ENCODE measurements at places on chromosomes 4 and X.

- no peak for DNase-seq
These were observed 51.4 kb upstream of the GUCY1A1 start for GRCh38 chr4:155615081-155615887.

DNA sequence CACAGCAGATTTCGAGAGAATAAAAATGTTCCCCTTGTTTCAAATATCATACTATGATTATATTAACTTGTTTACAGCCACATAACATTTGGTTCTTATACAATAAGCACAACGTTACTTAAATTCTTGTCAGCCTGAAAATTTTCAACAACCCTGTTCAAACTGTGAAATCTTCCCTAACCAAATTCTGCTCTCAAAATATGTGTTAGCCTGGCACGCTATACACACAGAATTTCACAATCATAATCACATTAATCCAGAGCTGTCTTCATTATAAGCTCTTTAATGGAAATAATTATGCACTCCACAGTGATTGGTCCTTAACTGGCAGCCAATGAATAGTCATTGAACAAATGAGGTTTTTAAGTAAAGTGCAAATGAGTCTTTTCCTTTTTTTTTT lies 7.3 kb upstream of the PRSS12 start:
- no peak for DNase-seq

DNA sequence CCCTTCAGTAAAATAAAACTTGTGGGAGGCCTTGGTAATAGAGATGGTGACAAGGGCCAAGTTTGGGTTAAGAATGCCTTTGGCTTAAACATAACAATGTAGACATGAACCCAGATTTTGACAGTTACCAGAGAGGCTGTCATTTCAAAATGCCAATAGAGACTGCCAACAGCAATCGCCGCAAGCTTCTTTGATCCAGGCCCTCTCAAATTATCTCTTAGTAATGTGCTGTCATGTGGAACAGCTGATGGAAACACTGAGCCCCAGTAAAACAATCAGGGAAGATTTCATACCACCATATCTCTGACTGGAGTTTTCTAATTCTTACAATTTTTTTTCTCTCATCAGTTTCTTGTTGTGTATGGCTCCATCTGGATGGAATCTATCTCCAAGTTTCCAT lies 80.5 kb downstream of the ZNF330 start:
- no peak for DNase-seq

- DNase-seq, result peak; percentile 96
These were observed 32.9 kb downstream of the HTT-AS start for GRCh38 chr4:3041192-3042142.

- peak; percentile 91 for DNase-seq
These were observed 30.7 kb upstream of the ATP6AP2 start for GRCh38 chrX:40550066-40550465.

- no peak for DNase-seq
These were observed 208.1 kb downstream of the FBXW7 start for GRCh38 chr4:152327606-152328453.

GRCh38 chrX:76538860-76539259 lies 111.3 kb downstream of the MAGEE1 start:
- no peak for DNase-seq

Measured in DMS53 (cell line).